ENCODE measurements at places on chromosomes 4 and X.

- DNase-seq = no peak
Measured at GRCh38 chr4:128847082-128847724, 37.7 kb downstream of the JADE1 start.

DNA sequence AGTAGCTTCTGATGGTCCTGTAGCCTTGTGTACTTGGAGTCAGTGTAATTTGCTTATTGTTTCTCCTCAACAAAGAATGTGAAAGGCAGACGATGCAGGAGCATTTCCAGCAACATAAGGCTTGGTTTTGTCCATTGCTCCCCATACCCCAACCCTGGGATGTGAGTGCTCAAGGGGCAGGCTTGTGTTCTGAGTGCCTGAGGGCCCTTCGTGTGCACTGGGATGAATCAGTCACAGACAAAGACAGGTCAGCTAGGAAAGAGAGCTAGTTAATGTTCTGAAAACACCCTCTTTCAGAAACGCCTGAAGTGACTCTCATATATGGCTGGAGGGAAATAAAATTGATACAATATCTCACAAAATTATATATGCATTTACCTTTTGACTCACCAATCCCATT is 59.1 kb downstream of the PRPS1 start:
- no peak for DNase-seq

DNA sequence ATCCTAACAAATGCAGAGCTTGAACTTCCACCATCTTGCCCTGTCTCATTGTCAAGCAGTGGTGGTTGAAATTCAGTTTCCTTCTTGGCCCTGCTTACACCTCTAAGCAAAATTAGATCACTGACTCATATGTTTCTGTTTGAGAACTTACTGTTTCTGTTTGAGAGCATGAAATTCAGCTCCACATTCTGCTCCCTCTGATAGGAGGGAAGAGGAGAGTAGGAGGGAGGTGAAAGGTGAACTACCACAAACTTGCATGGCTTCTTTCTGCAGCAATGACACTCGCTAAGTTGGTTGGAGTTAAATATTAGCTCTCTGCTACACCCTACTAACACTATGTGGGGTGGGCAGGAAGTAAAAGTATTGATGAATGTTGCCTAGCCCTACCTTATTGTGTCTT is 117.8 kb upstream of the EDA2R start:
- DNase-seq = no peak

DNA sequence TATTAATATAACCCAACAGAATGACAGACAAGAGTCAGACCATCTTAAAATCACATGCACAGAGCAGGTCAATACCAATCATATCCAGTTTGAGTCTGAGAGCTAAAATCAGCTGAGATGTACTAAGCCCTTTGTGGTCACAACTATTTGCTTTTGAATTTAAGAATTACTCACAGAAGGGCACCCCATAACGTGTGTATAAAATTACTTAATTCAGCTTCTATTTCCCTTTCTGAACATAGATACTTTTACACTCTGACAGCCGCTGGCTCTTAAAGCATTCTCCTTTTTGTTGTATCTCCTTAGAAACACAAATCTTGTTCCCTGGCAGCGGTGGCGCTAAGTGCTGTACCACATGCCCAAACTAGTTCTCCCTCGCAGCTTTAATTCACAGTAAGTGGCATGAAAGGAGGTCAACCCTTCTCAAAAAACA is 14.8 kb upstream of the PPARGC1A start:
- no peak for DNase-seq

- DNase-seq = no peak
Measured at GRCh38 chr4:107999932-108000539, 10.3 kb downstream of the HADH start.

GRCh38 chr4:184357165-184357564 is 117.2 kb downstream of the IRF2 start:
- DNase-seq = no peak

- no peak for DNase-seq
Measured at GRCh38 chr4:101031971-101032370, 315.4 kb downstream of the PPP3CA start.

- DNase-seq = no peak
Measured at GRCh38 chrX:70046978-70047377, 2.8 kb downstream of the AWAT2 start.

GRCh38 chr4:134308910-134309309 is 107.3 kb upstream of the PABPC4L start:
- DNase-seq = no peak

- no peak for DNase-seq
Measured at GRCh38 chr4:148072789-148073188, 340.9 kb downstream of the ARHGAP10 start.

GRCh38 chr4:181685911-181686310 is 557.3 kb upstream of the TENM3 start:
- no peak for DNase-seq

DNA sequence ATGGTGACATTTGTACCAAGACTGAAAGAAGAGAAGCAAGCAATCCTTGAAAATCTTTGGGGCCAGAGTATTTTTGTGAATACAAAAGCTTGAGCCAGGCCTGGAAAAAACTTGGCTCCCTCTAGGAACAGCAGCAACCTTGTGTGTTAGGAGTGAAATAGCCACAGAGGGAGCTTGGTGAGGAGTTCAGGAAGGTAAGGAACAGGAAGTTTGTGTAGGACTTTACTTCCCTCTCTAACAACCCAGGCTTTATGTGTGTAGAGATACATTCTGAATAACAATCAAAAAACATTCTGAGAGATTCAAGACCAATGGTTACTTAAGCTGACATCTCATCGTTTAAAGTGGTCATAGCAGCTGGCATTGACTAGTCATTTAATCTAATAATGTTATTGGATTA is 668.5 kb downstream of the PCDH18 start:
- no peak for DNase-seq

DNA sequence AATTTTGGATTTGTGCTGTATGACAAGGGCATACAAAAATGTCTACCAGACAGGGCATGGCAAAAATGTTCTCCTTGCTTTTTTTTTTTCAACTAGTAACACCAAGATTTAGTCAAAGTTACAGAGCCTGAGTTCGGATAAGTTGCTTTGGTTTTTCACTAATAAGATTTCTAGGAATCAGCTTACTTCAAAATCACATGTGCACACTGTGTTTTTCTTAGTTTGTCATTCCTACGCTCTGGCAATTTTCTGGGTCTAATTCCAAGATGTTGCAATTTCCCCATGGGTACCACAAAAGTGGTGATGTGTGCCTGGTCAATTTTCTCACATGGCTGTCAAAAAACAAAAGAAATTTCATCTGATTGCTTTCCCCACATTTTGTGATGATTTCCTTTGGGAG is 6.3 kb downstream of the C1QTNF7 start:
- DNase-seq = no peak

GRCh38 chr4:83240379-83240875 is 44.2 kb downstream of the COQ2 start:
- no peak for DNase-seq

- DNase-seq = peak; percentile 42
Measured at GRCh38 chrX:53281321-53281822, at the start of gene IQSEC2. IQSEC2 (minus strand) TSS chrX:53281584.

DNA sequence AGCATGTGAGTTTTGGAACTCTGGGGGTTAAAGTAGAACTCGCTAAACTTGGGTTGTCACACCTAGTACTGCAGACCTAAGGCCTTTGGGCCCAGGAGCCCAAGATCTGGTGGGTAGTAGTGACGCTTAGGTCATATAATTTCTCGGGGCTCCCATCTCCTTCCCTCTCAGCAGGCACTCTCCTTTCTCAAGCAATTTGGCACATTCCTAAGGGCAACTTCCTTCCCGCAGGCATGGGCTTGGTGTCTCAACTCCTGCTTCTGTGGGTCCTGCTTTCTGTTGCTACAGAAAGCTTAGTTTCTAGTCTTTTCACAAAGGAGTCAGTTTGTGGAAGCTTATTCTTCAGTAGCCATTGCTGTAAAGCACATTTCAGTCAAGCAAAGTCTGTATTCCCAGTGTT is 10.4 kb upstream of the EDA start:
- DNase-seq = no peak

GRCh38 chr4:3417448-3417847 is 24.3 kb upstream of the HGFAC start:
- no peak for DNase-seq

DNA sequence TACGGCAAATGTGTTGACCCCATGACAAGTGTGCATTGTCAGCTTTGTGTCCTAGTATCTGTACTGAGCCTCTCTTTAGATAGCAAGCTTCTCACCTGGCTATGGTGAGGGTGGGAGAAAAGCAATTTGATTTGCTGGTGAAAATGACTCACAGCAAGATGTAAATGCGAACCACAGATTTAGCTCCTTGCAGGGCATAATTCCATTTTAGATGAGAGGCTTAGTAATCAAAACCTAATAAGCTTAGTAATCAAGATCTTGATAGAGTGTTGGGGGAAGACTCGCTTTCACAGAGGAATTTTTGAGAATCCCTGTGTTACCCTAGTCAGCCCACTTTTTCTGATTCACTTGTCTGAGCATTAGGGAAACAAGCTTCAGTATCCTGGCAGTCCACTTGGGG is 7.7 kb upstream of the OCIAD2 start:
- DNase-seq = no peak

DNA sequence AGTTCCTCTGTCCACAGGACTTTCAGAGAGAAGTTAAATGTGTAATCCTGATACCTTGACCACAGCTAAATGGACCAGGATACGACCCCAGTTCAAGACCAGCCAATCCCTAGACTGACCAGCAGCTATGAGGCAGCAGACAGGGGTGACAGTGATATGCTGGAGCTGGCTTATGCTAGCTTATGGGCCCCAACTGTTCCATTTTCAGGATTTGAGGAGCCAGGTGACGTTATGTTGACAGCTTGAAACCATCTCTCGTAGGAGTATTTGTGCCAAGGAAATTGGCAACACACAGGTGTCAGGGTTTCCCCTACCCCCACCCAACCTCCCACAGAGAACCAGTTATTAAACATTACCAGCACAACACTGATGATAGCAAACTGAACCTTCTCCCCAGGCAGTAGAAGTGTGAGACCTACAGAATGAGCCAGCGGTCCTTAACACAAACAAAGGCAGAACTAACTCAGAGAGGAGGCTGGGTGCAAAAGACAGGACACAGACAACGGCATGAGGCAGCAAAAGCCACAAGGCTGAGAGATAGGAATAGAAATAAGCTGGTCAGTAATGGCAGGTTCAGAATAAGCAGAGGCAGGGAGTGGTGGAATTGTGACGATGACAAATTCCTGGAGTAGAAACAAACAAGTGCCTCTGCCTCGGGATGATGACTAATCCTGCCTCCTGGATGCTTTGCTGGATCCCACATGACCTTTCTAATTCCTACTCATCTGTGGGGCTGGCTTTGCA is 85.6 kb upstream of the CPEB2 start:
- no peak for DNase-seq

- DNase-seq = no peak
Measured at GRCh38 chr4:53321984-53322289, 43.9 kb downstream of the SCFD2 start.

GRCh38 chrX:19723427-19723826 is 164.0 kb downstream of the SH3KBP1 start:
- DNase-seq = no peak

GRCh38 chr4:20433097-20433705 is 181.5 kb downstream of the SLIT2 start:
- no peak for DNase-seq

DNA sequence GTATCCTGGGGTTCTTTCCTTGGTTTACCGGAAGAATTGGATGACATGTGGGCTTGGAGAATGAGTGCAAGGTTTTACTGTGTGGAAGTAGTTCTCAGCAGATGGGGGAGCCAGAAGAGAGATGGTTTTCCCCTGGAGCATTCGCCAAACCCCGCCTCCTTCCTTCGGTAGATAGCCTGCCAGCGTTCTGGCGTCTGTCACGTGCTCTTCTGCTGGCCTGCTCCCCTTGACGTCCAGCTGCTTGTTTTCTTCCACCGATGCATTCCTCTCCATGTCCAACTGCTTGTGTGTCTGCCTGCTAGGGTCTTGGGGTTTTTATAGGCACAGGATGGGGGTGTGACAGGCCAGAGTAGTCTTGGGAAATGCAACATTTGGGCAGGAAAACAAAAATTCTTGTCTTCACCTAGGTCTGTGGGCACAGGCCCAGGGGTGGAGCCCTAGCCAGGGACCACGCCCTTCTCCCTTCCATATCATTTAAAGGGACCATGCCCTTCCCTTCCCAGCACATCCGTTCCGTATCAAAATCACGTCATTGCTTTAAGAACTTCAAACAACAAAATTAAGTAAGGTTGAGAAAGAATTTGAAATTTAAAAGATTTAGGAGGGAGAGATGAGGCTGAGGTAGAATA is 538.7 kb upstream of the SMIM31 start:
- DNase-seq = no peak

DNA sequence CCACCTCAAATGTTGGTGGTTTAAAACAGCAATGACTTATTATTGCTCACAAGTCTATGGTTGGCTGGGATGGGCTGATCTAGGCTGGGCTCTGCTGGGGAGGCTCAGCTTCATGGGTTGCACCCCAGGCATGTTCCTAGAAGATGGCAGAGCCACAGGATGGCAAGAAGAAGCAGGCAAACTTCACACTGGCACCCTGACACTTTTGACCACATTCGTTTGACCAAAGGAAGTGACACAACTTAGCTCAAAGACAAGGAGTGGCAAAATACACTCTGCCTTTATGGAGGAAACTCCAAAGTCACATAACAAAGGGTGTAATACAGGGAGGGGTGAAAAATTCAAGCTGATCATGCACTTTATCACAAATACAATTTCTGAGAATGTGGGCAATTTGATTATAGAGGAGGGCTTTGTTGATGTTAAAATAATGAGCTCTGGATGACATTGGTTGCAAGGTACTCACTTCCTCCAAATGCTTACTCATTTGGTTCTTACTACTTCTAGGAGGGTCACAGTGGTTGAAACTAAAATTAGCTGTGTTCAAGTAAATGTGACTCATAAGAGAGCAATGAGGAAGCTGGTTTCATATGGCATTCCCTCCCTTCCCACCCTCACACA is 249.2 kb upstream of the RPS6KA3 start:
- DNase-seq = no peak

GRCh38 chr4:13700021-13700857 is 72.7 kb upstream of the BOD1L1 start:
- no peak for DNase-seq

DNA sequence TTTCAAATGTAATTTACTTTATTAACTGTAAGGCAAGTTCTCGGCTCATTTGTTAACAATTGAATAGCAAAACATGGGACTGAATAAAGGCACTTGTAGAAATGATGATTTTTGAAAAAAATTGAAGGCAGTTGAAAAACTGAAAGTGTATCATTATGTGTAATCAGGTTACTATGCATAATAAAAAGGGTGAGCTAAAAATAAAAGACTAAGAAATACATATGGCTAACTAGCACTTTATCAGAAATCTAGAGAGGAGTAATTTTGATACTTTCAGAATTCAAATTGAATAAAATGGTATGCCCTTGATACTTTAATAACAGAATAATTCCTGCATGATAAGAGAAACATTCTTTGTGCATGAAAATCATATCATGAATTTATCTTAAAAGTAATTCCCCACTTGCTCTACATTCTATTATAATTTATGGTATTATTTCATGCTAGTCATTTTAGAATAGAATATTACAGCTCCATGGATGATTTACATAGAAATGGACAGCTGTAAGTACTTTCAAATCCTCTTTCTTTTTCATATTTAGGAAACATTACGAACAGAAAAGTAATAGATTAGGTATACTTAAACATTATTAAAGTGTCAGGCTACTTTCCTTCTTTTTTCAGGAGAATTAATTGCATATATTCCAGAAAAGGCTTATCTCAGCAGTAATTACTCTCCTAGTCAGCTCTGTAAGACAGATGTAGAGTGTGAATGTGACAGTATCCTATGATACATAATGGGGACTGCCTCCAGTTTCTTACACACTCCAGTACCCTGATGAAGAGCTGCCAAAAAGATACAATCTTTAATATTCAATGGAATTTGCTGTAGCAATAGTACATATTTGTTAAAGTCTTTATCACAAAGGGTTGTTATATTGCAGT is 697.3 kb downstream of the CCSER1 start:
- no peak for DNase-seq

Measured in brain pericyte (primary cell).